Inflammatory macrophage treated with lipopolysaccharide for 4 hours (primary cell): ENCODE measurements at places on chromosomes 1 and 21.
A peak's percentile ranks its signal among the peaks of the same experiment; 100 is the strongest.

DNA sequence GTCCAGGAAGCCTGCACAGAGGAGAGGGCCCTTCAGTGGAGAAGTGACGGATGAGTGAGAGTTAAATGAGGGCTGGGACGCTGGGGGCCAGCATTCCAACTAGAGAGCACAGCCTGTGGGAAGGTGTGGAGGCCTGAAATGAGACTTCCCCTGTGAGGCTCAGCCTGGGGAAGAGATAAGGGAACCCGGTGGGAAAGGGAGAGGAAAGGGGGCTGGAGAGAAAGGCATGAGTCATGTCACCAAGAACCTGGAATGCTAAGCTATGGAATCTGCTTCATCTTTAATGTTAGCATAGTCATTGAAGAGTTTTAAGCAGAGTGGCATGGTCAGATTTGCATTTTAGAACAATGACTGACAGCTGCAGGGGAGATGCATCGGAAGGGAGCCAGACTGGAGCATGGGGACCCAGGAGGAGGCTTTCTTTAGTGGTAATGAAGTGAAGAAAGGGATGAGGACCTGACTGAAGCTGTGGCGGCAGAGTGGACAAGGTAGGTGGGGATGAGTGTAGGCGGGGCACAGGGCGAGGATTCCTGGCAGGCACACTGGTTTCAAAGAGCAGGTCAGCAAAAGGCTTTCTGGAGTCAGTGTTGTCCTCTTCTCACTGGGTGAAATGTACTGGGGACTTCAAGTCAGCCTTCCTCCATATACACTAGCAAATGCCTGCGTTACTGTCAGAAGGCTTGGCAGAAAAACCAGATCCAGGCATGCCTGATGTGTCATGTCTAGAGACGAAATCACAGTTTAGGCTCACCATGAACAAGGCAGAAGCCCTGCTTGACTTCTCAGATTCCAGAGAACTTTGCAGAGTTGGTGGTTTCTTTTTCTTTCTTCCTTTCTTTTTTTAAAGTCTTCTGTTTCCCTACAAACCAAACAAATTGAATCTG, 8.0 kb downstream of the RGL1 start:
- no peak for DNase-seq

DNA sequence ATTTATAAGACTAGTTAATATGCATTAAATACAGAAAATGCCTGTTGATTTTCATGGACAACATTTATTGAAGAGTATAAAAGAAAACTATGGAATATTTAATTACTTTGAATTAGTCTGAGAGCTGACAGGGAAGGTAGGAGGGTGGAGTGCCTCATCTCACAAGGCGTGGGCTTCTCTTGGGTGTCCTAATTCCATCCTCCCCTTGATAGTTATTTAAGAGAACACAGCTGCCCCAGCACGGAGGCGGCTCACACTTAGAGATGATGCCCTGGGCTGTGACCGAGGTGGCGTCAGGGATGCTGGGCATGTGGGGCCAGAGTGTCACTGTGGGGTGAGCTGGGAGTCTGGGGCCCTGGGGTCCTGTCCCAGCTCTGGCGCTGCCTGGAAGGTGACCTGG, 493.0 kb downstream of the PTPRU start:
- no peak for DNase-seq

- no peak for DNase-seq
These were observed 129.8 kb upstream of the TIAM1 start for GRCh38 chr21:31473685-31474345.

DNA sequence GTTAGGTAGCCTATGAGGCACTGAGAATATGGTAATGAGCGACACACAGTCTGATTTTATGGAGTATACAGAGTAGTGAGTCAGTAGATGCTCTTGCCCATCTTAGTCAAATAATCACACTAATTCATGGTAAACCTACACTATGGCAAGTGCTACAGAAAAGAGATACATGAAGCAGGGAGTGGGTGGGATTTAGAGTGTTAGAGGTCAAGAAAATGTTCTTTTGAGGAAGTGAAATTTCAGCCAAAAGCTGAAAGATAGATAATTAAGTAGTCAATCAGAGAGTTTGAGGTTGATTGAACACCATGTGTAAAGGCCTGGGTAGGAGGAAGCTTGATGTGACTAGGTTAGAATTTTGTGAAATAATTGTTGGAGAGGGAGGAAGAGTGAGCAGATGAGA, 14.7 kb downstream of the MDM4 start:
- DNase-seq, result peak; percentile 60

- DNase-seq, result no peak
These were observed 22.7 kb upstream of the ZNF436 start for GRCh38 chr1:23392125-23392855.

GRCh38 chr1:91889717-91890459, 3.9 kb upstream of the TGFBR3 start:
- DNase-seq, result no peak

DNA sequence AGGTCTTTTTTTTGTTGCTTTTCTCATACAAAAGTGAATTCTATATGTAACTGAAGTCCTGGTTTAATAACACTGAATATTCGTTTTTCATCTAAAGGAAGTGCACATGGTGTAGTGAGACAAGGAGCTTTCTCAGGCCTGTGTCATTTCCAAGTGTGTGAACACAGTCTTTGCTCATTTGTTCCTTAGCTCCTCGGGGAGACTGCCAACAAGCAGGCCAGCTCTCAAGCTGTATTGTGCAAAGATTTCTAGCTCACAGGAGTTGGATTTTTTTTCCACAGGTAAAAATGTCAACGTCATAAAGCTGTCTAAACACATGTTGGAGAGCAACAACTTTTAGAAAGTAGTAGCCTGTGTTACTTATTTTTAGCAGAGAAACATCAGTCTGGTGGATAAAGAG, 87.8 kb upstream of the S1PR1 start:
- DNase-seq, result no peak

DNA sequence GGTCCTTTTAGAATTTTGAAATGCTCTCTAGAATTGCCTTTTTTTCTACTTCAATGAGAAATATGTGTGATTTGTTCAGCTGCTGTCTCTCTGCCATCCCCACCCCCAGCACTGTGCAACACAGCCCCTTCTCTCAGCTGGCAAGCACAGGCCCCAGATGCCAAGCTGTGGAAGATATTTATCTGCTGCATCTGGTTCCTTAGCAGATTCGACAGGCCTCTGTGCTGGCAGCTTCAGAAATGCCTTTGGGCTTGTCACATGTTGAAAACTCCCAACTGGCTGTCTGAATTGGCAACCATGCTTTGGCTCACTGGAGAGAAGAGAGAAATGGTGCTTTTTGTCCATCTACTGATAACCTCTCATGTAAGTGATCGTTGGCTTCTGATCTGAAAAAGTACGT, 206.7 kb upstream of the C1orf87 start:
- no peak for DNase-seq

- no peak for DNase-seq
These were observed 43.0 kb downstream of the NPHP4 start for GRCh38 chr1:5949085-5949760.

GRCh38 chr21:25742900-25743299, 8.1 kb downstream of the GABPA start:
- DNase-seq, result peak; percentile 2

GRCh38 chr1:46516200-46516950, 26.7 kb downstream of the DMBX1 start:
- no peak for DNase-seq
